ENCODE measurements at places on chromosomes 4 and X.

DNA sequence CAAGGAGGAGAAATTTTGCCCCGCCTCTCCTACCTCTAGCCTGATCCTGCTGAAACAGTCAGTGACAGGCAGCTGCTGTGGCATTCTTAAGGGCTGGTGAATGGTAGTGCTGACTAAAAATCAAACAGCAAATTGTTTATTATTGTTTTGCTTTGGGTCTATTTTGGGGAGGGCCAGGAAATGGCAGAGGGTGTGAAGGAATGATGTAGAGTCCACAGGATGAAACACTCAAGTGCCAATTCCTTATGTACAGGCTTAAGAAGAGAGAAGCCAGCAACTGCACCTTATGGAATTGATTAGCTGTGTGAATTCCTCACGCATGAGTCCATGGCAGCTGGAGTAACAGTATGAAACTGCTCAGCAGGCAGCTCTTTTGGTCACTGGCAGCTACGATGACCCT, 39.7 kb downstream of the VEGFC start:
- DNase-seq = no peak

- no peak for DNase-seq
Observed at GRCh38 chrX:106932960-106933537, 12.8 kb downstream of the CLDN2 start.

DNA sequence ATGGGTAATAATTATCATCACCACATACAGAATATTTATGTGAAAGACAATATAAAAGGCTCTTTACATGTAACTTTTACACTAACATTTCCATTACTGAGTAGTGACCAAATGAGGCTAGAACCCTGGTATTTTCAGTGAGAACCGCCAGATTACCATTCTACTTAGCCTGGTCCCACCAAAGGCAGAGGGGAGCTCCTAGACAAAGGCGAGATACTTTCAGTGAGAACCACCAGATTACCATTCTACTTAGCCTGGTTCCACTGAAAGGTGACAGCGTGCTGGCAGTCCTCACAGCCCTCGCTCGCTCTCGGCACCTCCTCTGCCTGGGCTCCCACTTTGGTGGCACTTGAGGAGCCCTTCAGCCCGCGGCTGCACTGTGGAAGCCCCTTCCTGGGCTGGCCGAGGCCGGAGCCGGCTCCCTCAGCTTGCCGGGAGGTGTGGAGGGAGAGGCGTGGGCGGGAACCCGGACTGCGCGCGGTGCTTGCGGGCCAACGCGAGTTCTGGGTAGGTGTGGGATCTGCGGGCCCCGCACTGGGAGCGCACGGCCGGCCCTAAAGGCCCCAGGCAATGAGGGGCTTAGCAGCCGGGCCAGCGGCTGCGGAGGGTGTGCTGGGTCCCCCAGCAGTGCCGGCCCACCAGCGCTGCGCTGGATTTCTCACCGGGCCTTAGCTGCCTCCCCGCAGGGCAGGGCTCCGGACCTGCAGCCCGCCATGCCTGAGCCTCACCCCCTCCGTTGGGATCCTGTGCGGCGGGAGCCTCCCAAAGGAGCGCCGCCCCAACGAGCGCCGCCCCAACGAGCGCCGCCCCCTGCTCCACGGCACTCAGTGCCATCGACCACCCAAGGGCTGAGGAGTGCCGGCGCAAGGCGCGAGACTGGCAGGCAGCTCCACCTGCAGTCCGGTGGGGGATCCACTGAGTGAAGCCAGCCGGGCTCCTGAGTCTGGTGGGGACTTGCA, 1276.1 kb downstream of the PCDH7 start:
- no peak for DNase-seq

GRCh38 chr4:152363904-152364303, 172.0 kb downstream of the FBXW7 start:
- DNase-seq = no peak

- no peak for DNase-seq
Observed at GRCh38 chr4:16415751-16416150, 189.5 kb upstream of the TAPT1 start.

- no peak for DNase-seq
Observed at GRCh38 chr4:110510955-110511544, 35.1 kb downstream of the ENPEP start.

DNA sequence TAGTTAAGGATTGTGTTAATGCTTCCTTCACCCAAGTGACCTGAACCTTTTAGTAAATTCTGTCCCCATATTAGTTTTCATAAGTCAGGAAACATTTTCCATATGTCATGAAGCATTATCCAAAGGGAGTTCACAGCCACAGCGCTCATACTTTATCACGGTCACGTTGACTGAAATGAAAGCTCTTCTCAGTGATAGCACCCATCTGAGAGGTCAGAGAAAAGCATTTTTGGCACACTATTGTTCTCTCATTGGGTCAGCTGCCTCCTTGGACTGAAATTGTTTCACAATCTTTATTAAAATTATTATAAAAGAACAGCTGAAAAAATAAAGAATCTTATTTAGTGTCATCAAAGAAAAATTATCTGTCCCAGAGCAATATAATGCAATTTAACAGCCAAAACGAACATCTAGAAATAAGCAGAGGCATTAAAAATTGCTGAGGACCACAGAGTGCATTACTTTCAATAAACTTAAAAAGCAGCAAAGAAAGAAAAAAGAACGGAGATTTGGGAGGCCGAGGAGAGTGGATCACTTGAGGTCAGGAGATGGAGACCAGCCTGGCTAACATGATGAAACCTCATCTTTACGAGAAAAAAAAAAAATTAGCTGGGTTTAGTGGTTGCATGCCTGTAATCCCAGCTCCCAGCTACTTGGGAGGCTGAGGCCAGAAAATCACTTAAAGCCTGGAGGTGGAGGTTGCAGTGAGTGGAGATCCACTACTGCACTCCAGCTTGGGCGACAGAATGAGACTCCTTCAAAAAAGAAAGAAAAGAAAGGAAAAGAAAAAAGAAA, 680.8 kb upstream of the FAM241A start:
- DNase-seq = no peak
